ENCODE measurements at places on chromosomes 7 and 10. TPM values are rescaled to one million over a fixed set of nuclear protein-coding genes. Genes with fewer than 3 reads are reported as not detected.

- peaks cover 48% of the 10 kb centered on the region for H3K4me1 ChIP-seq
- H3K36me3 ChIP-seq, result peaks cover 10% of the 10 kb centered on the region
- H3K4me3 ChIP-seq, result no peak overlapping the region
- H3K27me3 ChIP-seq, result no peaks in the 10 kb centered on the region
- peak overlapping the region; percentile 96 for H3K27ac ChIP-seq
Observed at GRCh38 chr10:47166405-47166777, 133.6 kb upstream of the GDF10 start.

- no peak for DNase-seq
- H3K4me1 ChIP-seq, result peaks cover 4% of the 10 kb centered on the region
- peaks cover 9% of the 10 kb centered on the region for H3K27me3 ChIP-seq
- H3K36me3 ChIP-seq, result no peaks in the 10 kb centered on the region
Observed at GRCh38 chr7:26065652-26066051, 86.3 kb upstream of the NFE2L3 start.

- H3K4me1 ChIP-seq, result no peaks in the 10 kb centered on the region
- H3K4me3 ChIP-seq, result no peak overlapping the region
- DNase-seq, result no peak
- peaks cover 18% of the 10 kb centered on the region for H3K27me3 ChIP-seq
Observed at GRCh38 chr7:20449176-20449575, 118.5 kb downstream of the ITGB8 start.

DNA sequence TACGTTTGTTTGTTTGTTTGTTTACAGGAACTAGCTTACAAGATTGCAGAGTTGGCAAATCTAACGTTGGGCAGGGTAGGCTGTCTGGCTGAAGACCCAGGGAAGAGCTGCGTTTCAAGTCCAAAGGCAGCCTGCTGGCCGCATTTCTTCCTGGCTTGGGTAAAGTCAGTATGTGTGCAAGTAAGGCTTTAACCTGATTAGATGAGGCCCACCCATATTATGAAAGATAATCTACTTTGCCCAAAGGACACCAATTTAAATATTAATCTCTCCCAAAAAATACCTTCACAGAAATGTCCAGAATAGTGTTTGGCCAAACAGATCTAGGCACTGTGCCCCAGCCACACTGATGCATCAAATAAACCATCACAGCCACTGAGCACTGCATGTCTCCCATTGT, 228.9 kb upstream of the HABP2 start:
- H3K36me3 ChIP-seq, result no peaks in the 10 kb centered on the region
- no peak for DNase-seq
- H3K4me3 ChIP-seq, result no peak overlapping the region
- no peaks in the 10 kb centered on the region for H3K27me3 ChIP-seq
- H3K4me1 ChIP-seq, result peaks cover 5% of the 10 kb centered on the region
- H3K27ac ChIP-seq, result no peak overlapping the region

- H3K27me3 ChIP-seq, result no peaks in the 10 kb centered on the region
- no peak overlapping the region for H3K4me3 ChIP-seq
Observed at GRCh38 chr10:113899952-113900598, 45.6 kb downstream of the NHLRC2 start.

- peaks cover 3% of the 10 kb centered on the region for H3K36me3 ChIP-seq
- no peak overlapping the region for H3K4me3 ChIP-seq
- no peaks in the 10 kb centered on the region for H3K27me3 ChIP-seq
- H3K27ac ChIP-seq, result no peak overlapping the region
Observed at GRCh38 chr10:26681076-26681475, 16.4 kb upstream of the PDSS1 start.

BTRC gene
- total RNA-seq, result 14.3 TPM

DRGX gene
- not detected for total RNA-seq

NPC1L1 gene
- not detected for total RNA-seq

SLC25A13 gene
- 12.6 TPM for total RNA-seq

TRIL gene
- not detected for total RNA-seq

SSC4D gene
- total RNA-seq, result 0.37 TPM

SPDYE8 gene
- total RNA-seq, result not detected

Measured in activated naive CD8-positive, alpha-beta T cell treated with anti-CD3 and anti-CD28 coated beads for 36 hours (primary cell).